Activated CD4-positive, alpha-beta T cell treated with anti-CD3 and anti-CD28 coated beads, Interleukin-2, amount 10 ng/mL, durations not matched to agents 24 days and 14 days (primary cell): ENCODE measurements at places on chromosomes 5 and 9. TPM values are rescaled to one million over a fixed set of nuclear protein-coding genes. Genes with fewer than 3 reads are reported as not detected.
A peak's percentile ranks its signal among the peaks of the same experiment; 100 is the strongest.

DNA sequence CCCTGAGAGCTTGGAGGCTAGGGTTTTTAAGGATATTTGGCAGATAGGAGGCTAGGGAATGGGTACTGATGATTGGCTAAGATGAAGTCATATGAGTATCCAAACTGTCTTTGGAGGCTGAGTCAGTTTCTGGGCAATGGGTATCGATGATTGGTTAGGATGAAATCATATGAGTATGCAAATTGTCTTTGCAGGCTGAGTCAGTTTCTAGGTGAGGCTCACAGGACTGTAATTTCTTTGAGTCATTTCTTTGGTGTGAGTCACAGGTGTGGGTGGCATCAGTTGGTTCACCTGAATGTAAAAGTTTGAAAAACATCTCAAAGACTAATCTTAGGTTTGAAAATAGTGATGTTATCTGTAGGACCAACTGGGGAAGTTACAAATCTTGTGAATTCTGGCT is 1068.0 kb downstream of the NR2F1-AS1 start:
- H3K27ac ChIP-seq: no peak overlapping the region
- H3K4me1 ChIP-seq: no peaks in the 10 kb centered on the region
- no peak overlapping the region for H3K4me3 ChIP-seq
- no peaks in the 10 kb centered on the region for H3K36me3 ChIP-seq

The GRXCR2 gene
- not detected in 2 replicates for total RNA-seq

- no peak for DNase-seq
- no peaks in the 10 kb centered on the region for H3K4me1 ChIP-seq
- H3K27ac ChIP-seq: no peak overlapping the region
- no peak overlapping the region for H3K4me3 ChIP-seq
- no peaks in the 10 kb centered on the region for H3K36me3 ChIP-seq
- no peaks in the 10 kb centered on the region for H3K27me3 ChIP-seq
Measured at GRCh38 chr9:36078051-36078450, 41.3 kb downstream of the RECK start.

- H3K27me3 ChIP-seq: peaks cover 46% of the 10 kb centered on the region
- DNase-seq: no peak
- peaks cover 9% of the 10 kb centered on the region for H3K4me1 ChIP-seq
- no peak overlapping the region for H3K4me3 ChIP-seq
- no peaks in the 10 kb centered on the region for H3K36me3 ChIP-seq
- no peak overlapping the region for H3K27ac ChIP-seq
Measured at GRCh38 chr5:77960863-77961396, 184.8 kb upstream of the TBCA start.

- no peak for DNase-seq
- H3K4me3 ChIP-seq: peak overlapping the region; percentile 2
- H3K36me3 ChIP-seq: peaks cover 2% of the 10 kb centered on the region
- H3K27me3 ChIP-seq: no peaks in the 10 kb centered on the region
- peaks cover 49% of the 10 kb centered on the region for H3K4me1 ChIP-seq
- peak overlapping the region; percentile 17 for H3K27ac ChIP-seq
Measured at GRCh38 chr9:100087218-100087617, 11.6 kb downstream of the ERP44 start.

GRCh38 chr5:142684508-142685041 is 1.3 kb downstream of the FGF1 start:
- no peak overlapping the region for H3K27ac ChIP-seq
- no peaks in the 10 kb centered on the region for H3K36me3 ChIP-seq
- no peak for DNase-seq
- H3K4me1 ChIP-seq: no peaks in the 10 kb centered on the region

DNA sequence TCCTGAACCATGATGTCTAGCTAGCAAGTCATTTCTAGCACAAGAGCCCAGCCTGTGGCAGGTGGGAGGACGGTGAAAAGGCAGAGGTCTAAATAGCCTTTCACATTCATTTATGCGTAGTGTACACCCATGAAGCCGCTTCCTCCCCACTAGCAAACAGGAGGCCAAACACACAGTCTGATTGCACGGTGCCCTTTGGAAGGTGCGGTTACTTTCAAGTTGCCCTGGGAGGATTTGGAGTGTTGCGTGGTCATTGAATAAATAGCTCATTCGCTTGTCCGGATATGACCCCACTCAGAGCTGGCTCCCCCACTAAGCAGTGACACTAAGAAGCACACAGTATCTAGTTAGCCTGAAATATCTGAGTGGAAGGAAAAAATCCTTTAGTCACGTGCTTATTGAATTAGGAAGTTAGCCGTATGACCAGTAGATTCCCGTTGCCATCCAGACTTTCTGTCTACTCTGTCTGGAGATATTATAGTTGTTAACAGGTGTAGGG is 664 bp upstream of the ARSB start:
- no peaks in the 10 kb centered on the region for H3K27me3 ChIP-seq
- H3K27ac ChIP-seq: peak overlapping the region; percentile 97
- DNase-seq: peak; percentile 85
- H3K4me3 ChIP-seq: peak overlapping the region; percentile 91
- peaks cover 29% of the 10 kb centered on the region for H3K4me1 ChIP-seq
- no peaks in the 10 kb centered on the region for H3K36me3 ChIP-seq

DNA sequence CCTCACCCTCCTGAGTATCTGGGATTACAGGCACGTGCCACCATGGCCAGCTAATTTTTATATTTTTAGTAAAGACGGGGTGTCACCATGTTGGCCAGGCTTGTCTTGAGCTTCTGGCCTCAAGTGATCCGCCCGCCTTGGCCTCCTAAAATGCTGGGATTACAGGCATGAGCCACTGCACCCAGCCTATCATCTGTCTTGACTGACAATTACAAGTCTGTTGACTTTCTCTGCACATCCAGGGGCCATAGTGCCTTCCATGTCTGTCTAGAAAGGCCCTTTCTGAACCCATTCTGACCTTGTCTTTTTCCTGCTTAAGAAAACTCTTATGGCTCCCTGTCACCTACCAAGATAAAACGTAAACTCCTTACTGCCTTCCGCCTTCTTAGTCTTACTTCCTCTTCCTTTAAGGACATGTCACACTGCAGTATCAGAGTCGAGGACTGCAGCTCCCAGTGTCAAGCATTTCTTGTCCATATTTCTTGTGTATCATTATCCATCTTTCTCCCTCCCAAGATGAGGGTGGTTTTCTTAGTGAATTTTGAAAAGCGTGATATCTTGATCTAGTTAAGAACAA is 49.9 kb upstream of the SHB start:
- H3K27ac ChIP-seq: no peak overlapping the region
- no peak for DNase-seq
- no peaks in the 10 kb centered on the region for H3K4me1 ChIP-seq
- H3K36me3 ChIP-seq: no peaks in the 10 kb centered on the region
- no peak overlapping the region for H3K4me3 ChIP-seq

The ACSL6 gene
- total RNA-seq: 36.9 and 39.6 TPM in 2 replicates

The C1QTNF3 gene
- total RNA-seq: 2.0 and 2.1 TPM in 2 replicates

DNA sequence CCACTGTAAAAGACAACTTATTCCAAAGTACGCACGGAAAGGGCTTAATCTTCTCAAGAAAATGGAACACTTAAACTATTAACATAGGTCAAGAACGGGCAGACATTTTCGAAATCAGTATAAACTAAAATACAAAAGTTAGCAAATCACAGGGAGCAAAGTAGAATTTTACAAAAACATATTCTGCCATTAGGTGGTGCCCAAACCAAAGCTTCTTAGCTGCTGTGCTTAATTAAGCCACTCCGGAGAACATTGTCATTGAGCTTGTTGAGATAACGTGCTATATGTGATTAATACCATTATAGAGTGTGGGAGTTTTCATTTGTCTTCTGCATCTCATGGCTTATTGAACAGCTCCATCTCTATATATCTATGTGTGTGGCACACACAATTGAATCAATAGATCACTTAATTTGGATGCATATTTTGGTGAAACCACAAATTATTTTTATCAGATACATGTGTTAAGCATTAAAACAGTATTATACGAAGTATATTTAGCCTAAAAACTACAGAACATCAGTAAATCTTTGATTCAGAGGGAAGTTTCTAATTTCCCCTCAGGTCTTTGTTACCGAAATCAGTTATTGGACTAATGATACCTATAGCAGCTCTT is 23.4 kb downstream of the UBLCP1 start:
- peaks cover 6% of the 10 kb centered on the region for H3K36me3 ChIP-seq
- no peak overlapping the region for H3K27ac ChIP-seq
- H3K4me1 ChIP-seq: no peaks in the 10 kb centered on the region
- no peak overlapping the region for H3K4me3 ChIP-seq
- H3K27me3 ChIP-seq: peaks cover under 1% of the 10 kb centered on the region

- no peaks in the 10 kb centered on the region for H3K27me3 ChIP-seq
- no peaks in the 10 kb centered on the region for H3K36me3 ChIP-seq
- H3K4me1 ChIP-seq: no peaks in the 10 kb centered on the region
- no peak overlapping the region for H3K4me3 ChIP-seq
Measured at GRCh38 chr5:9713959-9714586, 83.9 kb upstream of the TAS2R1 start.

GRCh38 chr9:34688329-34689115 is 2.6 kb downstream of the CCL19 start:
- no peak for DNase-seq
- no peaks in the 10 kb centered on the region for H3K36me3 ChIP-seq
- peaks cover 2% of the 10 kb centered on the region for H3K4me1 ChIP-seq

The PCDHB12 gene
- not detected in 2 replicates for total RNA-seq
